Mesendoderm (in vitro differentiated cells): ENCODE measurements at places on chromosomes 1 and 21.
A peak's percentile ranks its signal among the peaks of the same experiment; 100 is the strongest.

DNA sequence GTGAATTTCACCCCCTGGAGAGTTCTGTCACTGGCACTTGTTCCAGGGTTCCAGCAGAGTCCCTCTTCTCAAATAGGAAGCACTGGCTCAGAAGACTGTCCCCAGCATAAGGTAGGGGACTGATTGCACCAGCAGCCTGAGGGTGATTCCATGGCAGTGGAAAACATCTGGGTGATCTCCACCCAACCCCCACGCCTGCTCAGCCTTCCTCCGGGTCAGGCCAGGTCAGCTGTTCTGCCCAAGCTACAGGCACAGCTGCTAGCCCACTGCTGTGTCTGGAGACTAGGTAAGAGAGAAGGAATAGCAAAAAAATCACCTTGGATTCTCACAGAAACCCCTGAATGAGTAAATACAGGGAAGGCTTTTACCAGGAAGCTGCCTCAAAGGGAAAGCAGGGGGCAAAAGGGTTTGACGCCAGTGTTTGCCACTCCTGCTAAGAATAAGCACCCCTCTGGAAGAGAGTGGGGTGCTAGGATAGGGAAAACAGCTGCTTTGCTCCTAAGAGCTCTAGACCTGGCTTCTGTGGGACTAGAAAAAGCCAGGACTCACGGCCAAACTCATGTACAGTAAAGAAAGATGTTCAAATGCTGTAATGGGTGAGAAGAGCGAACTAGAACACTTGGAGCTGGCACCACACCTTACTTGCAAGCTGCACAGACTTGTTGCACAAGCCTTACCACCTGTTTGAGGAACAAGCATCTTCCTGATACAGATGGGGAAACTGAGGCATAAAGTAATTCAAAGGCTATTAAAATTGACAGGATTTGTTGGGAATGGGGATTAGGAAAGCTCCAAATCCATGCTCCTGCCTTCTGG is 1.0 kb upstream of the DENND2D start:
- no peak for DNase-seq

GRCh38 chr1:152487871-152488270 is 22.7 kb upstream of the LCE5A start:
- DNase-seq = no peak

DNA sequence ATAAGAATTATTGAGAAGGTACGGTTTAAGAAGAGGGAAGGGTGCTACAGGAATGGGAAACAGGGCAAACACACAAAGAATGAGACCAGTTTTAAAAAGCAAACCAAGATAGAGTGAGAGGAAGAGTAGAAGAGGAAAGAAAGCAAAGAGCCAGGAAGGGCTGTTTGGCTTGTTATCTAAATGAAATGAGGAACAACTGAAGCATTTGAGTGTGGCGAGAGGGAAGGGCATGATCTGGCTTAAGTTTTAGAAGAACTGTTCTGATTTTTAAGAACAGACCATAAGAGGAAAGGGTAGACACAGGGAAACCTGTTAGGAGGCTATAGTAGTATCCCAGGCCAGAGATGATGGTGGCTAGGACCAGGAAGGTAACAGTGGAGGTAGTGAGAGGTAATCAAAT is 73.8 kb downstream of the TUT4 start:
- DNase-seq = no peak

GRCh38 chr1:118290046-118290445 is 105.0 kb upstream of the SPAG17 start:
- DNase-seq = no peak

DNA sequence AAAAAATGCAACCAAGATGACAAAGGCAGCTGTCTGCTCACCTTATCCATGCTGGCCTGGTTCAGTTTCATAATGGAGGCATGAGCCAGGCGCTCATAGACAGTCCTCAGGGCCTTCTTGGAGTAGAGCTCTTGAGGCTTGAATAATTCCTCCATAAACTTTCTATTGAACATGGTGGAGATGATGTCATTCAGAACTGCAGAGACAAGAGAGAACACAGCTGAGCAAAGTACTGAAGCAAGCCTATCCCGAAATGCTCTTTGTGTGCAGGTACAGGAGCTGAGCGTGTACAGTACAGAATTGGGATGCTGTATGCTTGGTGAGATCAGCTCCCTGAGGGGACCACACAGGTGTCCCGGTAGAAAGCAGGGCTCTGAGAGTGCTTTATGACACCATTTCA is 11.5 kb downstream of the OSCP1 start:
- no peak for DNase-seq

DNA sequence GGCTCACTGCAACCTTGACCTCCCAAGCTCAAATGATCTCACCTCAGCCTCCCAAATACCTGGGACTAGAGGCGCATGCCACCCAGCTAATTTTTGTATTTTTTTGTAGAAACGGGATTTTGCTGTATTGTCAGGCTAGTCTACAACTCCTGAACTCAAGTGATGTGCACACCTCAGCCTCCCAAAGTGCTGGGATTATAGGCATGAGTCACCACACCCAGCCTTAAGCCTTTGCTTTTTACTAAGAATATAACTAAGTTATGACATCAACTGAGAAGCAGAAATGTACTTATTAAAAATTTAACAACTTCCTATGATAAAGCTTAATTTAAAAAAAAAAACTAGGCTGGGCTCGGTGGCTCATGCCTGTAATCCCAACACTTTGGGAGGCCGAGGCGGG is 8.9 kb upstream of the LSS start:
- no peak for DNase-seq

DNA sequence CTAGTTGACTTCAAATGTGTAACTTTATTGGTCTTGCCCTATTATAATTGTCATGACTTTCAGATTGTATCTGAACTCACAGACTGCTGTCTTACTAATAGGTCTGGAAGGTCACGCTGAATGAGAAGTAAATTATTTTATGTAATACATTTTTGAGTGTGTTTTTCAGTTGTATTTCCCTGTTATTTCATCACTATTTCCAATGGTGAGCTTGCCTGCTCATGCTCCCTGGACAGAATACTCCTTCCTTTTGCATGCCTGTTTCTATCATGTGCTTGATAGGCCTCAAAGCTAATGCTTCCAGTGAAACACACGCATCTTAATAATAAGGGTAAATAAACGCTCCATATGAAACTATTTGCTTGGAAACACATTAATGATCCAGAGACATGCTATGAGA is 7.3 kb downstream of the RGS4 start:
- no peak for DNase-seq

DNA sequence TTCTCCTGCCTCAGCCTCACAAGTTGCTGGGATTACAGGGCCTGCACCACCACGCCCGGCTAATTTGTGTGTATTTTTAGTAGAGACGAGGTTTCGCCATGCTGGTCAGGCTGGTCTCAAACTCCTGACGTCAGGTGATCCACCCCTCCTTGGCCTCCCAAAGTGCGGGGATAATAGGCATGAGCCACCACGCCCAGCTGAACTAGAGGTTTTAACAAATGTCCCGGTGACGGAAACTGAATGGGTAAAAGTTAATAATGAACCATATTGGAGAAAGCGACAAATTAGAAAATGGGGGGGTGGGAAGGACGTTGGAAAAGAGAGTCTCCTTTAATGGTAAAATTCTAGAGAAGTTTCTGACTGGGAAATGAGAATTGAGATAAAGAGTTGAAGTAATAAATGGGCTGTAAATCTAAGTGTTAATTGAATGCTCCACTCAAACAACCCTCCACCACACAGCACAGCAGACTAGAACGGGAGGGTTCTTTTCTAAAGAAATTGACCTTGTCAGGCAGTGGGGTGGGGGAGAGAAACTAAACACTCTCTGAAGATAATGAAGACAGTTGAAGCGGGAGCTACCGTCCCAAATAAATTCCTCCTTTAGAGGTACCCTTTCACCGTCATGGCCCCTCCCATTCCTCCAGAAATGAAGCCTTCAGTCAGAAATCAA is 46.9 kb upstream of the PUM1 start:
- no peak for DNase-seq

DNA sequence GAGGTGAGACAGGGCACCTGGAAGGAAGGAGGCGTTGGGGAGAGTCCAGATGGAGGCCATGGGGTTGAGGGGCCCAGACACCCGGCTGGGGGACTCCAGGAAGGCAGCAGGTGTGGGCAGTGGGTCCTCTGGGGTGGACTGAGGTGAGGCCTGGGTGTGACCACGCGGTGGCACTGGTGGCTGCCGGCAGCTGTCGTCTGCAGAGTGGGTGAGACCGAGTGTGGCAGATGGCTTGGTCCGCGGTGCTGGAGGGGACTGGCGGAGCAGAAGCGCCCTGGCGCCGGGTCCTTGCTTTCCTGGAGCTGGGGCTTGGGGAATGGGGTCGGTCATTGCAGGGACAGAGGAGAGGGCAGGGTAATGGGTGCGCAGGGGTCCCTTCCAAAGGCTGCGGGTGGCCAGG is 12.5 kb downstream of the AGRN start:
- peak; percentile 40 for DNase-seq

DNA sequence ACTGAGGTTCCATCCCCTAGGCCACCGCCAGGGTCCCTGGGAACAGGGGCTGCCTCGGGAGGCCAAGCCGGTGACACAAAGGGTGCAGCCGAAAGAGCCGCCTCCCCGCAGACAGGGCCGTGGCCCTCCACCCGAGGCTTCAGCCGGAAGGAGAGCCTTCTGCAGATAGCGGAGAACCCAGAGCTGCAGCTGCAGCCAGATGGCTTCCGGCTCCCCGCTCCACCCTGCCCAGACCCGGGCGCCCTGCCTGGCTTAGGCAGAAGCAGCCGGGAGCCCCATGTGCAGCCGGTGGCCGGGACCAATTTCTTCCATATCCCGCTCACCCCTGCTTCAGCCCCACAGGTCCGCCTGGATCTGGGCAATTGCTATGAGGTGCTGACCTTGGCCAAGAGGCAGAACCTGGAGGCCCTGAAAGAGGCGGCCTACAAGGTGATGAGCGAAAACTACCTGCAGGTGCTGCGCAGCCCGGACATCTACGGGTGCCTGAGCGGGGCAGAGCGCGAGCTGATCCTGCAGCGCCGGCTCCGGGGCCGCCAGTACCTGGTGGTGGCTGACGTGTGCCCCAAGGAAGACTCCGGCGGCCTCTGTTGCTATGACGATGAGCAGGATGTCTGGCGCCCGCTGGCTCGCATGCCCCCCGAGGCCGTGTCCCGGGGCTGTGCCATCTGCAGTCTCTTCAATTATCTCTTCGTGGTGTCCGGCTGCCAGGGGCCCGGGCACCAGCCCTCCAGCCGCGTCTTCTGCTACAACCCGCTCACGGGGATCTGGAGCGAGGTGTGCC is 1.4 kb downstream of the KLHDC7A start:
- DNase-seq = no peak

DNA sequence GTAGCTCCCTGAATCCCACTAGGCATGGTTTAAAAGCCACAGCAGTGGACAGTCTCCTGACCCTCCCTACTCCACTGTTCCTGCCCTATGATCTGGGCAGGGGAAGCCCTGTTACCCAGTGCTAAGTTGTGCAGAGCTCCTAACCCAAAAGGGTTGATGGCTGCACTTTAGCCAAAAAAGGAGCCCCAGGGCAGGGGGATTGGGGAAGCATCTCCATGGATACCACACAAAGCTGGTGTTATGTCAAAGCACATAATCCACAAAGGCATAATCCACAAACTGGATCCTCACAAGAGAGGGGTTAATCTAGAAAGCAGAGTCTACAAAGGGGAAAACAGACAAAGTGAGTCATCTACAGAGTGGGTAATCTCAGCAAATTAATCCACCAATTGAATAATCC is 5.7 kb downstream of the RSPO1 start:
- DNase-seq = no peak

DNA sequence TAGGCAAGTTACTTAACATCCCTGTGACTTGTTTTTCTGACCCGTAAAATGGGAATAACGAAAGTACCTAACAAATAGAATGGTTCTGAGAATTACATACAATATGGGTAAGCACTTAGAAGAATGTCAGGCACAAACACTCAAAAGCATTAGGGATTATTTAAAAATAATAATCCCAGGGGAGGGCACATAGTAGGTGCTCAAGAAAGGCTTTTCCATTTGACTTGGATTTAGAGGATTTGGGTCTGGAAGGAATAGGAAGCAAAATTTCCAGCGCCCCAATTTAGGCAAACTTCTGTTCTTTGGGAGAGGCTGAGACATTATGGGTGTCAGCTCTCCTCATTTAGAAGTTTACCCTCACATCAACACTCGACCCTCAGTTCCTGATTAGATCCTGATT is 115.5 kb downstream of the SYF2 start:
- DNase-seq = no peak

DNA sequence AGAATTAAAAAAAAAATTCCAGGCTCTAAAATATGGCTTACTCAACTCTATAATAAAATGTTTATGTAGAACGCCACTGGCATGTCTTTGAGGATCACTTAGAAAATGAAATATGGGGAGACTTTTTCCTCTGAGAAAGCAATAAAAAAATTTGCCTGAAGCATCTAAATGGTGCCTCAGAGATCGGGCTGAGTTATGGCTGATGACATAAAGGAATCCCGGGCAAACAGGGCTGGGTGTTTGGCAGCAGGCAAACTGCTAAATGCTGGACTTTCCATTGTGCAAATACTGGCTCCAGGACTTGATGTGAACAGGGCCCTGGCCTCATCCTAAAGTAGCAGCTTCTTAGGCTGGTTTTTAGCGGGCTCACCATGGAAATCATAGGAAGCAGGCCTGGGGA is 44.5 kb upstream of the C1orf87 start:
- no peak for DNase-seq

DNA sequence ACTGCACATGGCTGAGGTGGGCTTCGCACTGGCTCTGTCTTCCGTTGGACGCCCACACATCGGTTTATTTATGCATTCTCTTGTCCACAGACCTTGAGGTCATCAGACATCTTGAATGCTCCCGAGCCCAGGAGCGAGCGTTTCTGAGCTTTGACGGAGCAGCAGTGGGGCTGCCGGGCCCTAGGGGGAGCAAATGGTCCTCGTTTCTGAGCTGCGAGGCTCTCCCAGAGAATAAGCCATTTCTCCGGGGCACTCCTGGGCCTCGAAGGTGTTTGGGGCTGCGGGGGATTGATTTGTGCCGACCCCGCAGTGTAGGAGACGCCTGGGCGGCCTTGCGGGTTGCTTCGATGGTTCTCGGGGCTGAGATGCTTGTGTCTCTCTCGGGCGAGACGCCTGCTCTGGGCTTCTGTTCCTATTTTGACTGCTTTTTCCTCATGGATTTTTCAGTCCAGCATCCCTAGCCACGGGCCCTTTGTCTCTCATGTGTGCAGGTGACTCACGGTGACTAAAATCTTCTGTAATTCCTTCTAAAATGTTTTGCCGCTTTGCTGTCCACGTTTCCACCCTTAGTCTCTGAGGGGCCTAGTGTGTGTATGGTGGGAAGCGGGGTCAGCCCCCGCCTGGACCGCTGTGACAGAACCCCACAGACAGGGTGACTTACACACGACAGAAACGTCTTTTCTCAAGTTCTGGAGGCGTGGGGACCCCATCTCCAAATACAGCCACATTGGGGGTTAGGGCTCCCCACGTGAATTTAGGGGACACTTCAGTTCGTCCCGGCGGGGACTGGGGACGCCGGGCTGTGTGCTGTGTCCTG is 62.1 kb downstream of the FAAP20 start:
- DNase-seq = peak; percentile 75

- no peak for DNase-seq
Observed at GRCh38 chr1:30648408-30649000, 74.9 kb downstream of the MATN1 start.

DNA sequence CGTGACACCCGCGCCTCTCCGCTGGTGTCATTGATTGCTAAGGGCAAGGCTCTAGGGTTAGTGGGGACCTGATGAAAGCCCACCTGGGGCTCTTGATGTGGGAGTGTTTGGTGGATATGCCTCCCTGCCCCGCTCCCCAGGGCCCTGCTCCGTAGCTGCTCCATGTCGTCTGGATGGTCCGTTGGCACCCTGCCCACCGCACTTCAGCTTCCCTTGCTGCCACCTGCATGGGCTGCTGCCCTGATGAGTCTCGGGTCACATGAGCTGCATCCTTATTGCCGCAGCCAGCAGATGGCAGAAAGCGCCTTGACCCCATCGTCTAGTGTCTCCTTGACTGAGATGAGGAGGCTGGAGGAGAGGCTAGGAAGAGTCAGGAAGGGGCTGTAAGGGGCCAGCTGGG is 439.4 kb downstream of the CAMTA1 start:
- DNase-seq = peak; percentile 67

- no peak for DNase-seq
Observed at GRCh38 chr1:10432910-10433700, 2.9 kb downstream of the CENPS start.
